Heart left ventricle (tissue), 16 donors: ENCODE measurements at places on chromosomes 3 and 15. TPM values are rescaled to one million over a fixed set of nuclear protein-coding genes. Genes with fewer than 3 reads are reported as not detected.

The CATSPER2 gene
- total RNA-seq = 0.75 TPM

The PPP2R3A gene
- 134 TPM for total RNA-seq

The RAP2B gene
- total RNA-seq = 3.6 TPM

The CLDN18 gene
- not detected for total RNA-seq

The GHRL gene
- 0.42 TPM for total RNA-seq

The FANCD2 gene
- total RNA-seq = 4.4 TPM

The NEK10 gene
- total RNA-seq = 9.0 TPM

The SPINK8 gene
- not detected for total RNA-seq

The FBXW12 gene
- not detected for total RNA-seq

The OR4F6 gene
- total RNA-seq = not detected
